ENCODE measurements at places on chromosomes 11 and 22.

- DNase-seq, result peak; percentile 96
Observed at GRCh38 chr11:35391922-35392688, 27.3 kb downstream of the SLC1A2 start.

DNA sequence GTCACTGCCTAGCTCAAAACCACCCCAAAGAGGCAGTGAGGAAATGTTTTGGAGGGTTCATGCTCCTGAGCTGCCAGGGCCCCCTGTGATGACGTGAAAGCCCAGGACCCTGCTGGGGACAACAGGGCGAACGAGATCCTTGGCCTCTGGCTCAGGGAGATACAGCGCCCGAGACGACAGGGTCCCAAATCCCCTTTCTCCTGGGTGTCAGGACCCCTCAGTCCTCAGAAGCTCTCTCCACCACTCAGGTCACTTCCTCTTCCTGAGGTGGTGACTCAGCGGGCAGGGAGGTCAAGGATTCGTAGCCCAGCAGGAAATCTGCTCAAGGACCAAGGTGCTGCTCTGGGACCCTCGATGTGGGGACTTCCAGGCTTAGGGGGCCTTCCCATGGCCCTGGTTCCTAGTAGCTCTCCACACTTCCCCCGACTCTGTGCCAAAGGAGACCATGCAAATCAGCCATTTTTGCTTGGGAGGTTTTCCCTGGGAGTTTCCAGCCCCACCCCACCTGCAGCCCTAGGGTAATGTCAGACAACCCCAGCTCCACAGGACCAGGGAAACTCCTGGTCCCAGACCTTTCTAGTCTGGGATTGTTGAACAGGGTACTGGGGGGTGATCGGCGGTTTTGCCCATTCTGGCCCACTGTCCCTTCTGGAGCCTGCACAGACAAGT is 12.8 kb downstream of the BCL9L start:
- DNase-seq, result peak; percentile 51

- no peak for DNase-seq
Observed at GRCh38 chr11:42972741-42973140, 339.1 kb upstream of the API5 start.

- no peak for DNase-seq
Observed at GRCh38 chr11:76459299-76459698, 14.5 kb downstream of the EMSY start.

DNA sequence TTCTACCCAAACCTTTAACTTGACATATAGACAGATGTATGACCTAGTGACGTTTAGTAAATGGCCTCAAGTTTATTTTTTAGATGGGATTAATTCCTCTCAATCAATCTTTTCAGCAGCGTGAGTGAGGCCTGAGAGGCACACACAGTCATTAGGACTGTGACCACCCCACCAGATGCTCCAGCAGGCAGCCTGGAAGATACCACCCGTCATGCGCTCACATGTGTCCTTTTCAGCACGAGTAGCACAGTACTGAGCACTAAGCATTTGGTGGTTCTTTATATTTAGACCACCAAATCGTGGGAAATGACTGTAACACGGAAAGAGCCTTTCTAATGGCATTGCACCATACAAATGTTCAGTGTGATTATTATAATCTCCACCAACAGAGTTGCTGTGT is 354.6 kb upstream of the DDI1 start:
- no peak for DNase-seq

DNA sequence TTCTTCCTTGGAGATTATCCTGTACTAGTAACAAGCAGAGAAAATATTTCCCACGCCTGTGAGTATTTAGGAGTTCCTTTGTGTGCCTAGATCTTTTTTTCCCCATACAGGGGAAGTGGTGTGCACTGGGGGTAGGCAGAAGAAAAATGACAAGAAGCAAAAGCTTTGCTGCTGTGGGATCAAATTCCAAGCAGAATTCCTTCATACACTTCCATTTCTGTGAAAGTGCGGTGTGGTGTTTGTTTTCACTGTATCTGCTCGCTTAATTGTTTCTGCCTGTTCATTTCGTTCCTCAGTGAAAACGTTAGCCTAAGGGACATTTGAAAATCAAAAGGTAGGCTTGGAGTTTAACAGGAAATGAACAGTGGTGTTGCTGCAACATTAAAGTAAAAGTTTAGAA is 47.9 kb downstream of the BLID start:
- DNase-seq, result no peak

GRCh38 chr11:20670932-20671403 is 1.6 kb downstream of the NELL1 start:
- no peak for DNase-seq

GRCh38 chr22:21923163-21923561 is 29.5 kb downstream of the PPM1F start:
- no peak for DNase-seq

GRCh38 chr11:35487532-35488078 is 37.8 kb downstream of the PAMR1 start:
- peak; percentile 22 for DNase-seq

GRCh38 chr11:131922220-131922619 is 551.8 kb downstream of the NTM start:
- DNase-seq, result no peak

GRCh38 chr11:6096417-6096816 is 11.1 kb upstream of the OR56B4 start:
- DNase-seq, result no peak
